ENCODE measurements at places on chromosomes 6 and 20.

DNA sequence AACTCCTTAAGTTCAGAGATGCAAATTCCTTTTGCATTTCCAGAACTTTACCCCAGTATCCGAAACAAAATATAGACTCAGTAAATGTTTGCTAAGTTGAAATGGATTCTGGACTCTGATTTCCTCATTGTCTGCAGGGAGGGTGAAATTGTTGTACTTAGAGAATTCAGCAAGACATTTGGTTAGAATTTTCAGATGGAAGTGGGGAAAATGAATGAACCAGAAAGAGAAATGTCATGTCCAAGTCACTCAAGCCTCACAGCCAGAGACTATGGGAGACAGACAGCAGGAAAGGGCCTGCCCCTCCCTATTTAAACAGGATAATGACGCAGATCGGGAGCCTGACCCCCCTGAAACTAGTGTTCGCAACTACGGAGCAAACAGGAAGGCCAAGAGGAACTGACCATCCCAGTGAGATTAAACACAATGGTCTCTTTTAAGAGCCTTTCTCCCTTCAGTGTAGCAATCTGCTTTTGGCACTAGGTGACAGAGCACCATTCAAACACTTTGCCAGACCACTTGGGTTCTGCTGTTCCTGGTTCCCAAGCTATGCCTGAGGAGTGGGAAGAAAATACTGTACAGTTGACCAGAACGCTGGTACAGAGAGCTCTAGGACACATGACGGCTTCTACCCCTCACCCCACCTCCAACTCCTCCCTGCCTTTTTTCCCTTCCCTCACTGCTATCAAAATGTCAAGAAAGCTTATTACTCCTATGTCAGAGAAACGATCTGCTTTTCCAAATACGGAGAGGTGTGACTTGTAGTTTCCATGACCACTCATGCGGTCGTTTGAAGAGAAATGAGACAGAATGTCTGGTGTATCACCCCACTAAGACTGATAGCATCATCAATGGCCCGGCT, 13.7 kb downstream of the NEDD9 start:
- no peak for DNase-seq

GRCh38 chr20:59688999-59689398, 84.7 kb downstream of the PHACTR3 start:
- DNase-seq, result no peak

- DNase-seq, result no peak
Measured at GRCh38 chr6:78910591-78911171, 43.3 kb downstream of the IRAK1BP1 start.

DNA sequence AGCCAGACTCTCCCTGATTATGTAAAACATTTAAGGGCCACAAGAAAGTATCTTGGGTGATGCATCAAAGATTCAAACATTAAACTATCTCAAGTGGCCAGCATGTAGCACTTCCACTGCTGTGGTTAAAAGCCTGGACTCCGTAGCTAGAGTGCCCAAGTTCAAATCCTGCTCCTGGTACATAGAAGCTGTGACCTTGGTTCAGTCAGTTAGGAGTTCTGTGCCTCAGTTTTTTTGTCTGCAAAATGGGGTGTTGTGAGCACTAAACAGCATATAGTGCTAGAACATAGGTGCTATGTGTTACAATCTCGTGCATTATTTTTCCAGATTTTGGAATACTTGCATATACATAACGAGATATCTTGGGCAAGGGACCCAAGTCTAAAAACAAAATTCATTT, 68.7 kb downstream of the PSMG4 start:
- no peak for DNase-seq

DNA sequence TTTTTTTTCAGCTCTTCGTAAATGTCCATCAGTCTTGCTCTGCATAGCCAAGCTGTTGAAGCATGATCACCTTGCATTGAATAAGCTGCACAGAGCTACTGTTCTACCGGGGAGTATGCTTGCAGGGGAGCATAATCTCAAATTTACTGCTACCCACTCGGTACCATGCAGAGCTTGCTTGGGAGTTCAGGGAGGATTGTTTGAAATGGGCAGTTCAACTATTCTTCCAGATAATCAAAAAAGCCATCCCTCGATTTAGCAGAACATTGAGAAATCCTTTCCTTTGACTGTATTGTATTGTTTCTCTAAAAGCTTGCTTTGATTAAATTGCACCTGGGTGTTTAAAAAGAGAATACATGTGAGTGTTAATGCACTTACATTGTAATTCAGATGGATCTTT, 332.6 kb downstream of the UTRN start:
- no peak for DNase-seq

GRCh38 chr20:13139459-13140150, 81.5 kb upstream of the ISM1 start:
- DNase-seq, result no peak

GRCh38 chr6:1619673-1620503, 10.2 kb downstream of the FOXC1 start:
- no peak for DNase-seq

DNA sequence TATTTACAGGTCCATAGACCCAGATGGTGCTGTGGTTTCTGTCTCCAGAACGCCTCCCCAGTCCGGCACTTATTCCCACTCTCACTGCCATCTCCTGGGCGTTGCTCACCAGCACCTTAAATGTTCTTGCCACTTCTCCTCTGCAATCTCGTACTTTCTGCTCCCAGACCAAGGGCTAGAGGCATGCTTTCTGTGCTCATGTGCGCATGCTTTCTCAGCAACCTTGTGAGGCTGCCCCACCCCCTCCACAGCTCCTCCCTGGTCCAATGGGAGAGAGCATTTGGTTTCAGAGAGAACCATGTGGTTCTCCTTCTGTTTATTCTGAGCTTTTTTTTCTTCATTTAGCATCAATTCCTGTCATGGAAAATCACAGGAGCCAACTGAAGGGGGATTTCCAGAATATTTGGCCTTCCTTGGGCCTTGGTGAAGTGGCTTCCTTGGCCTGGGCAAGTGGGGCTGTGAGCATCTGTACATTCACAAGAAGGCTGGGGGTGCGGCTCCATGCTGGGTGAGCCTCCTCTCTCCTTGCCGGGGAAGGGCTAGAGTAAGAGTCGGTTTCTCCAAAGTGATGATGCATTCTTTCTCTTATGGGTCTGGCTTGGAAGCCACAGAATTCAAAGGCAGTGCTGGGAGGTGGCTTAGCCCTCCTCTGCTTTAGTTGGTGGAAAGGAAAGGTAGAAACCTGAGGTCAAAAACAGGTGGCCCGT, 66.6 kb downstream of the PHACTR3 start:
- DNase-seq, result no peak

- no peak for DNase-seq
Measured at GRCh38 chr6:391559-392440, at the start of gene IRF4. Gene IRF4, plus strand, starts transcription at chr6:391752. Its CDS starts 1,401 bp downstream, at chr6:393153.

GRCh38 chr6:38942442-38942841, 106.1 kb upstream of the GLP1R start:
- DNase-seq, result no peak

GRCh38 chr6:167567142-167568033, 242.5 kb downstream of the TTLL2 start:
- no peak for DNase-seq

- DNase-seq, result no peak
Measured at GRCh38 chr6:165013701-165014100, 295.7 kb downstream of the C6orf118 start.

DNA sequence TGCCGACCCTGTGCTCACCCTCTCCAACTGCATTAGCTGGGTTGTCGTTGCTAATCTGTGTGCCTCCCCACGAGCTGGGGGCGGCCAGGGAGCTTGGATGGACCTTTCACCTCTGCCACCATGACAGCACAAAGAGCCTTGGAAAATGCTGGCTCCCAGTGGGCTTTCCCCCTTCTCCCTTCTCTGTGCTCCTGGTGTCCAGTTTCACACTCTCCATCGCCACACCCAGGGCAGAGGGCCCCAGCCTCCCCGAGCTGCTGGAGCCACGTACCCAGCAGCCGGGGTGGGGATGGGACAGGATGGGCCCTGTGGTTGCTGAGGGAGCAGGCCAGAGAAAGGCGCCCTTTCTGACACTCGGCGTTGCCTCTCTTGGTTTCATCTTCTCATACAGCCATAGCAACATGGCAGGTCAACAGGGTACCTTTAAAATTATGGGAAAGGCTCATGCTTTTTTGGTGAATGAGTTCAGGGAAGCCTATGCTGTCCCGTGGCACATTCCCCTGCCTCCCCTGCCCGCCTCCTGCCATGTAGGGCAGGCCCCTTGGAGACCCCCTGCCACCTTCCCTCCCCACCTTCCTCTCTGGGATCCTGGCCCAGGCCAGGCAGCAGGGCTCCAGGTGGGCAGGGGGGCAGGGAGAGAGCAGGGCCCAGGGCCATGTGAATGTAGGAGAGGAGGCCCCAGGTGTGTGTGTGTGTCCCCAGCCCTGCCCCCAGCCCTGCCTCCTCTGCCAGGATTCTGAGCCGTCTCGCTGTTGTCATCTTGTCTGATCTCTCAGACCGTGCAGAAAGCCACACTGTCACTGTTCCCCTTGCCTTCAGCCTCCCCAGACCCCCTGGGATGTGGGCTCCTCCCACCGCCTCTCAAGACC, 85.2 kb upstream of the CCDC167 start:
- no peak for DNase-seq

DNA sequence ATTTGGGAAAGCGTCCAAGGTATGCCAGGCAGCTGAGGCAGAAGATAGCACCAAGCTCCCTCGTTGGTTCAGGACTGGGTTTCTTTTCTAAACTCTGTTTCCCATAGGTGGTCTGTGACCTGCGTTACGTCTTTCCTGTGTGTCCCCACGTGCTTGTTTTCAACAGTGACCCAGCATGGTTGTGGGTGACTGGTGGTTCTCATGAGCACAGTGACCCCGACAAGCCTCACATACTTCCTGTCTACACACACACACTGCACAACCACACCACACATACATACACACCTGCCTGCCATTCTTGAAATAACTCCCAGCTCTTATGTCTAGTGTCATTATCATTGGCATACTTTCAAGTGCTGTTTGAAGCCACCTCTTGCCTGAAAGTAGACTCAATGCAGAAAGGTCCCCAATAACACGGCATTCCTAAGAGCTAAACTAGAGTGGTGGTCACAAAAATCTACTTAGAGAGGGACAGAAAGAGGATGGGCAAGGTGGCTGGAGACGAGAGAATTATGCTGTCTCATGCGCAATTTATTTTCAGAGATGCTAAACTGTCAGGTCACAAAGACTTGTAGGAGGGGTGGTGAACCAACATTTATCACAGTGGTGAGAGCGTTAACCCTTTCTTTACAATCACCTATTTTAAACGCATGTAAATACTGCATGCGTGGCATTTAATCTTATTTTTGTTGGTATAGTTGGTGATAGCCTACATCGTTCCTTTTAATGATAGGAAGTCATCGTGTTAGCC, 66.7 kb downstream of the GCNT2 start:
- DNase-seq, result no peak

DNA sequence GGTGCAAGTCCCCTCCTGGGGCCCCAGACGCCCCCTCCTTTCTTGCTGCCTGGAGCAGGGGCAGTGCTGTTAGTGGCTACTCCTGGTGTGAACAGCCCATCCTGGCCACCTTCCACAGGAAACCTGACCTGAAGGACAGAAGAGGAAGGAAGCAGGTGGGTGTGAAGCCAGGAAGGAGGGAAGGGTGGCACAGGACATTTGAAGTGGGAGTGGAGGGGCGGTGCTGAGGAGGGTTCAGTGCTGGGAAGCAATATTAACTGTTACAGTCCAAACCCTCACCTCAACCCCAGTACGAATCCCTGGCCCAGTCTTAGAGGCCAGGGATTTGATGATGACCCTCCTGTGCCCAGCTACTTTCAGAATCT, 766 bp downstream of the PRICKLE4 start:
- DNase-seq, result no peak

DNA sequence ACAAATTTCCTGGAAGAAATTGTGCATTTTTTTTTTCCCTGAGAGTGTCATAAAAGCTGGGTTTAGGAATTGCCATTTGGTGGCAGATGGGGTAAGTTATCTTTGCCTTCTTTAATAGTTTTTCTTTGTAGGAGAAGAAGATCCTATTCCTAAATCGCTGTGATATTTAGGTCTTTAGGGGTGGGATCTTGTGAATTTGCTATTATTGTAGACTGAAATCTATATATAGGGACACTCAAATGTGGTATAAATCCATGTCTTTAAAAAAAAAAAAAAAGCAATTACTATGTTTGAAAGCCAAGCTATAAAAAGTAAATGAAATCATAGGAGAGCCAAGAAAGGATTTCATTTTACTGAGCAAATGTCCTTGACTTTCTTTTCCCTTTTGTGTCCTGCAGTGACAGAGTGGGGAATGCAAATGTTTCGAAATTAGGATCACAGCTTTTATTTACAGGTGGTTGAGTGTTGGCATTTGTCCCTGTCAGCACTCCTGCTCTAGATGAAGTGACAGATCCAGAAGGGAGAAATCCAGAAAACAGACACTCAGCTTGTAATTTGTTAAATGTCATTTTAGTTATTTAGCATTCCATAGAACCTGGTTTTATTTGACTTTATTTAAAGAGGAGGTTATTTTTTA, 29.4 kb downstream of the TIAM2 start:
- no peak for DNase-seq

DNA sequence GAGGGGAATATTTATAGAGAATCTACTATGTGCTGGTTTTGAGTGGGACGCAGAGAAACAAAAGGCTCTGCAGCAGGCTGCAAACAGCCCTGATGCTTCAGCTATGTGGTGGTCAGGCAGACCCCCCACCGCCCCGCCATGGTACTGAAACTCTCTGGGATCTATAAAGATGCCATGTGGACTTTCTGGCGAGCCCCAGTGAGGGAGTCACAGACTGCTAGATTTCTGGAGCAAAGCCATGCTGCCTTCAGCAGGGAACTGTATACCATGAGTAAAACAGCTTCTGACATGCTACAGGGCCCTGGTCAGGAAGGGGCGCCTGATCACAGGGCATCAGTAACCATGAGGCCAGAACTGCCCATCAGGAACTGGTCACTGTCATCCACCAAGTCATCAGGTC, 19.2 kb upstream of the BPIFB1 start:
- DNase-seq, result no peak

DNA sequence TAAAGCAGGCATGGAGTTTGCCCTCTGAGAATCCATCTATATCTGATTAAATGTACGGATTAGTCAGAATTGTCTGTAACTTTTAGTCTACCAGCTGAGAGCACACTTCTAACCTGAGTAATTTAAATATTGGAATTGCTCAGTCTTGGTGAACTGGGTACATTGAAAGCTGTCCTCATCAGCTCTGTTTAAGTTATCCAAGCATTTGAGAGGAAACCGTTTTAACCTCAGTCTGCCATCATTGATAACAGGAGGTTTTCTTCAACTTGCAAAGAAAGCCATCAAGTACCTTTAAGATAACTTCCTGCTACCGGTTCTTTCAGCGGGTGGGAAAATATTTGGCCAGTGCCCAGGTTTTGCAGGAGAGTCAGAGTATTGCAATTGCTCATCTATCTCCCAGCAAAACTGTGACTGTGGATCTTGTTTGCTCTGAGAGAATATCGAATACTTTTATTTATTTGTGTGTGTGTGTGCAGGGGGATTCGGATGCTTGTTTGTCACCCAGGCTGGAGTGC, 31.1 kb upstream of the F13A1 start:
- DNase-seq, result no peak
